ENCODE measurements at places on chromosomes 5 and 9. TPM values are rescaled to one million over a fixed set of nuclear protein-coding genes. Genes with fewer than 3 reads are reported as not detected.

PFDN1 gene
- total RNA-seq, result 68.7 TPM

PCDHGA12 gene
- total RNA-seq, result 4.8 TPM

SV2C gene
- total RNA-seq, result 0.44 TPM

NEUROG1 gene
- not detected for total RNA-seq

ARL14EPL gene
- total RNA-seq, result not detected

PHYHD1 gene
- 20.3 TPM for total RNA-seq

PALM2AKAP2 gene
- total RNA-seq, result 90.2 TPM

MYOZ3 gene
- 6.2 TPM for total RNA-seq

OR1L1 gene
- total RNA-seq, result not detected

SLC6A18 gene
- total RNA-seq, result not detected

SLC25A48 gene
- total RNA-seq, result not detected

HMGXB3 gene
- 14.7 TPM for total RNA-seq

C1QTNF2 gene
- total RNA-seq, result 1.4 TPM

SLC9A3 gene
- 0.91 TPM for total RNA-seq

TRIP13 gene
- total RNA-seq, result 0.44 TPM

SPINK7 gene
- total RNA-seq, result not detected

SLC6A3 gene
- total RNA-seq, result not detected
